Type B pancreatic cell (in vitro differentiated cells): ENCODE measurements at places on chromosomes 2 and 18. TPM values are rescaled to one million over a fixed set of nuclear protein-coding genes. Genes with fewer than 3 reads are reported as not detected.

- H3K4me1 ChIP-seq, result peaks cover 5% of the 10 kb centered on the region
- H3K27me3 ChIP-seq, result no peaks in the 10 kb centered on the region
These were observed 46.2 kb downstream of the E2F6 start for GRCh38 chr2:11419781-11420180.

DNA sequence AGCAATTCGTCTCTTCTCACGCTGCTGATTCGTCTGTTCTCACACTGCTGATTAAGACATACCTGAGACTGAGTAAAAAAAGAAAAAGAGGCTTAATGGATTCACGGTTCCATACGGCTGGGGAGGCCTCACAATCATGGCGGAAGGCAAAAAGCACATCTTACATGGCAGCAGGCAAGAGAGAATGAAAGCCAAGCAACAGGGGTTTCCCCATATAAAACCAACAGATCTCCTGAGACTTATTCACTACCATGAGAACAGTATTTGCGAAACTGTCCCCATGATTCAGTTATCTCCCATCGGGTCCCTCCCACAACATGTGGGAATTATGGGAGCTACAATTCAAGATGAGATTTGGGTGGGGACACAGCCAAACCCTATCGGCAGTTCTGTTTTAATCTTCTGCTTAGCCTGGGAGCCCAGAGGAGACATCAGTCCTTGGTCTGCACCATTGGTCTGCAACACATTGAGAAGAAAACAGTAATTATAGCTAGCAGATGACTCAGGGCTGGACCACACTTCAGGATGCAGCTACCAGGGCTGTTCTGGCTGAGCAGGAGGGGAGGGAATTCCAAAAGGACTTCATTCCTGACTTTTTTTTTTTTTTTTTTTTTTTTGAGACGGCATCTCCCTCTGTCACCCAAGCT lies 69.4 kb downstream of the CABLES1 start:
- H3K27ac ChIP-seq, result no peak overlapping the region
- H3K27me3 ChIP-seq, result peaks cover 3% of the 10 kb centered on the region
- H3K4me1 ChIP-seq, result peaks cover 20% of the 10 kb centered on the region

Gene LOXHD1
- total RNA-seq, result not detected in 2 replicates

Gene CAMKMT
- total RNA-seq, result 5.3 and 7.7 TPM in 2 replicates

DNA sequence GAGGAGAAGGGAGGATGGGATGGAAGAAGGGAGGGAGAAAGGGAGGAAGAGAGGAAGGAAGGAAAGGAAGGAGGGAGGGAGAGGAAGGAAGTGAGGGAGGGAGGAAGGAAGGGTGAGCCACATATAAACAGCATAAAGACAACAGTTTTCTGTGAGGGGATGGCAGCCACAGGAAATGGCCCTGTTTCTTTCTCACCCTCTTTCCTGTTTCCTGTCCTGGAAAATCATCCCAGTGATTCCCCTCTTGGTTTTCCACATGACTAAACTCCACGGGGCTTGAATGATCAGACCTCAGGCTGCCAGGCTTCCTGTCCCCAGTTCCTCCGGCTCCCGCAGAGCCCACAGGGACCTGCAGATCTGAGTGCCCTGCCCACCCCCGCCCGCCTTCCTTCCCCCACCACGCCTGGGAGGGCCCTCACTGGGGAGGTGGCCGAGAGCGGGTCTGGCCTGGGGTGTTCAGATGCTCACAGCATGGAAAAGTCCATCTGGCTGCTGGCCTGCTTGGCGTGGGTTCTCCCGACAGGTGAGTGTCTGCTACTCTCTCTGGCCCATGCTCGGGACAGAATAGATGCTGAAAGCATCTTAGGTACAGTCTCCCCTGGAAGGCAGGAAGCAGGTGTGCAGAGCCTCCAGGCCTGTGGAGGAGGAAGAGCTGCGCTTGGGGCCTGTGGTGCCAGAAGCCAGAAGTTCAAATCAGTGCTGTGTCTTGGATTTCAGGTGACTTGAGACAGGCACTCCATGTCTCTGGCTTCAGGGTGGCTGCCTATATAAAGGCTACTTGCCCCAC lies at the start of gene SIGLEC15:
Gene SIGLEC15, plus strand, starts transcription at position 418 of the 787 bp plus-strand sequence. Its CDS starts 54 bp downstream, at position 472.
- H3K27me3 ChIP-seq, result no peaks in the 10 kb centered on the region
- no peak within 1 kb of the TSS for H3K4me3 ChIP-seq

Gene XDH
- total RNA-seq, result 2.5 and 7.7 TPM in 2 replicates

Gene ALK
- 7.7 and 12.3 TPM in 2 replicates for total RNA-seq

Gene DARS1
- 46.0 and 58.4 TPM in 2 replicates for total RNA-seq

Gene PRKAG3
- total RNA-seq, result not detected in 2 replicates

Gene PROC
- total RNA-seq, result 8.9 and 18.7 TPM in 2 replicates

Gene CCDC150
- total RNA-seq, result 9.2 and 32.5 TPM in 2 replicates

DNA sequence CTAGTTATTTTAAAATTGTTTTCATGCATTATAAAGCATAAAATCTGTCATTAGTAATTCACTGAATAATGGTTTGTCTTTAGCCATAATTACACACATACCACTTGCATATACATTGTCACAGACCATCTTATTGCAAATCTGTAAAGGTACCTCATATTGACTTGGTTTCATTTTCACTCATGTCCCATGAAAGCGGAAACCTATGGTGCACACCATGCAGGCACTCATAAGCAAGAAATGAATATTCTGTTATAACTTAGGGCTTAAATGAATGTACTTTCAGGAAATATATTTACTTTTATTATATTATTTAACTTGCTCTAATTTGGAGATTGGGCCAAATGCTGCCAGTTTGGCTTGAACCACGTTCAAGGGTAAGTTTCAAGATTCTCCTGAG lies 29.2 kb upstream of the STK17B start:
- no peak for DNase-seq
- H3K27me3 ChIP-seq, result no peaks in the 10 kb centered on the region
- no peak overlapping the region for H3K4me3 ChIP-seq

- no peak overlapping the region for H3K4me3 ChIP-seq
- H3K27ac ChIP-seq, result no peak overlapping the region
- no peaks in the 10 kb centered on the region for H3K4me1 ChIP-seq
- peaks cover 3% of the 10 kb centered on the region for H3K27me3 ChIP-seq
These were observed 22.8 kb upstream of the LYPD1 start for GRCh38 chr2:132692816-132693215.

Gene FBXO41
- total RNA-seq, result 5.2 and 5.5 TPM in 2 replicates

DNA sequence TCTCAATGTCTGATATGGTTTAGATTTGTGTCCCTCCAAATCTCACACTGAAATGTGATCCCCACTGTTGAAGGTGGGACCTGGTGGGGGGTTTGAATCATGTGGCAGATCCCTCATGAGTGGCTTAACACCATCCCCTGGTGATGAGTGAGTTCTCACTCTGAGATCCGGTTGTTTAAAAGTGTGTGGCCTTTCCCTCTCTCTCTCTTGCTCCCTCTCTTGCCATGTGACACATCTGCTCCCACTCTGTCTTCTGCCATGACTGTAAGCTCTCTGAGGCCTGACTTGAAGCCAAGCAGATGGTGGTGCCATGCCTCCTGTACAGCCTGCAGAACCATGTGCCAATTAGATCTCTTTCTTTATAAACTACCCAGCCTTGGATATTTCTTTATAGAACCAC lies 108.8 kb downstream of the RBMS1 start:
- no peak for DNase-seq
- no peaks in the 10 kb centered on the region for H3K27me3 ChIP-seq
- no peak overlapping the region for H3K27ac ChIP-seq
- peaks cover under 1% of the 10 kb centered on the region for H3K36me3 ChIP-seq

DNA sequence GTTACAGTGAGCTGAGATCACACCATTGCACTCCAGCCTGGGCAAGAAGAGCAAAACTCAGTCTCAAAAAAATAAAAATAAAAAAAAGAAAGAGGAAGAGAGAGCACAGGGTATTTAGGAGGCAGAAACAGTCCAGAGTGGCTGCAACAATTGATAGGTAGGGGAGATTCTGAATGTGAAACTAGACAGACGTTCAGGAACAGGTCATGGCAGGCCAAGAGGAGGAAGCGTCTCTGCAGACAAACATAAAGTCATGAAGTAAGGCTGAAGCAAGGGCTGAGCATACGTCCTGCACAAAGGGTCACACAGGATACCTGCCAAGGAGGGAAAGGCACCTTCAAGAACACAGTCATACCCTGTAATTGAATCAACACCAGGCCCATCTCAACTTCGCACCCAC lies 64.1 kb upstream of the ZNF532 start:
- H3K27ac ChIP-seq, result peak overlapping the region; percentile 41
- H3K4me1 ChIP-seq, result peaks cover 13% of the 10 kb centered on the region
- DNase-seq, result no peak
- H3K27me3 ChIP-seq, result no peaks in the 10 kb centered on the region
- no peak overlapping the region for H3K4me3 ChIP-seq

Gene ALPP
- total RNA-seq, result 0.27 and 1.5 TPM in 2 replicates

Gene IL36A
- not detected in 2 replicates for total RNA-seq

DNA sequence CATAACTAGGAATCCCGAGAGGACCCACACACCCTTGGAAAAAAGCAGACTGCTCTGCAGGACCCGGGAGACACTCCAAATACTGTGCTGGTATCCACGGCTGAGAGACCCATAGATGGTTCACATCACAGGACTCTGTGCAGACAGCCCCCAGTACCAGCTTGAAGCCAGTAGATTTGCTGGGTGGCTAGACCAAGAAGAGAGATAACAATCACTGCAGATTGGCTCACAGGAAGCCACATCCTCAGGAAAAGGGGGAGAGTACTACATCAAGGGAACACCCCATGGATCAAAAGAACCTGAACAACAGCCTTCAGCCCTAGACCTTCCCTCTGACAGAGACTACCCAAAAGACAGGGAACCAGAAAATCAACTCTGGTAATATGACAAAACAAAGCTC lies 223.8 kb upstream of the LRATD1 start:
- no peak for DNase-seq
- H3K4me1 ChIP-seq, result no peaks in the 10 kb centered on the region
- no peaks in the 10 kb centered on the region for H3K27me3 ChIP-seq
- H3K36me3 ChIP-seq, result no peaks in the 10 kb centered on the region
- no peak overlapping the region for H3K27ac ChIP-seq

- DNase-seq, result peak; percentile 66
- H3K27ac ChIP-seq, result peak overlapping the region; percentile 54
- no peaks in the 10 kb centered on the region for H3K36me3 ChIP-seq
- peak overlapping the region; percentile 18 for H3K4me3 ChIP-seq
- no peaks in the 10 kb centered on the region for H3K27me3 ChIP-seq
These were observed 125.7 kb downstream of the HDAC4 start for GRCh38 chr2:239275044-239275685.

Gene ANKRD30B
- not detected in 2 replicates for total RNA-seq

Gene RBMS1
- 73.7 and 94.0 TPM in 2 replicates for total RNA-seq

DNA sequence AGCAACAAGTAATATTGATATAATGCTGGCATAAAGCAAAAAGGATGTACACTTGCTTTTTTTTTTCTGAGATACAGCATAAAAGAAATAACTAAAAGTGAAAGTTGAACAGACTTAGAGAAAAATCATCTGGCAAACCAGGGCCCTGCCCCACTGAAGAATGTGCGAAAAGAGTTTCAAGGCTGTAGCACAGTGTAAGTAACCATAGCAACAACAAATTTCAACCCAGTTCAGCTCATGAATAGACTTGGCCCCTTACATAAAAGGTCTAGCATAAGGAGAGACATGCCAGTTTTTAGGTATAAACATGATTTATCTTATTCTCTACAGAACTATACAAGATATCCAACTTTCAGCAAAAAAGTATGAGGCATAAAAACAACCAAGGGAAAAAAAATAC lies 113.7 kb upstream of the GYPC start:
- no peak overlapping the region for H3K4me3 ChIP-seq
- H3K27me3 ChIP-seq, result peaks cover 3% of the 10 kb centered on the region
- H3K27ac ChIP-seq, result no peak overlapping the region
- no peak for DNase-seq

- DNase-seq, result no peak
- H3K4me1 ChIP-seq, result peaks cover 14% of the 10 kb centered on the region
- H3K27ac ChIP-seq, result peak overlapping the region; percentile 30
- peaks cover 23% of the 10 kb centered on the region for H3K36me3 ChIP-seq
- no peaks in the 10 kb centered on the region for H3K27me3 ChIP-seq
These were observed 190.4 kb downstream of the FMNL2 start for GRCh38 chr2:152525277-152525838.

- H3K4me3 ChIP-seq, result no peak overlapping the region
- no peaks in the 10 kb centered on the region for H3K36me3 ChIP-seq
- no peaks in the 10 kb centered on the region for H3K4me1 ChIP-seq
- no peak for DNase-seq
- no peaks in the 10 kb centered on the region for H3K27me3 ChIP-seq
These were observed 316.8 kb upstream of the KCNH7 start for GRCh38 chr2:163155279-163155883.

DNA sequence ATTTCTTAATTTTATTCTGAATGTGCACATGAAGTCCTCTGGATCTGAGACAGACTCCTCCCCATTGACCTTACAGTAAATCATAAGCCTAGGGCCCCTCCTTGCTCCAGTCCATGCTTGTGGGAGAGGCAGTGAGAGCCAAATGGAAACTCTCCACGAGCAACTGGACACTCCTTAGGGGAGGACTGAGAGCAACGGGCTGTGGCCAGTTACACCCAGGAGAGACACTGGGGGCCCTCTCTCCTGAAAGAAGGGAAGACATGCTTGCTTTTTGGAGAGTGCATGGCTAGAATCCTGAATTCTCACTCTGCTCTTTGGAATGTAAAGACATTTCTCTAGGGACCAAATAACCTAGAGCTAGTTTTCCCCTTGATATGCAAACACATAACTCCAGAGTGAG lies 49.0 kb upstream of the BIN1 start:
- H3K4me3 ChIP-seq, result no peak overlapping the region
- H3K27me3 ChIP-seq, result no peaks in the 10 kb centered on the region
- peak; percentile 40 for DNase-seq
- peaks cover 21% of the 10 kb centered on the region for H3K4me1 ChIP-seq
- no peak overlapping the region for H3K27ac ChIP-seq
- no peaks in the 10 kb centered on the region for H3K36me3 ChIP-seq

DNA sequence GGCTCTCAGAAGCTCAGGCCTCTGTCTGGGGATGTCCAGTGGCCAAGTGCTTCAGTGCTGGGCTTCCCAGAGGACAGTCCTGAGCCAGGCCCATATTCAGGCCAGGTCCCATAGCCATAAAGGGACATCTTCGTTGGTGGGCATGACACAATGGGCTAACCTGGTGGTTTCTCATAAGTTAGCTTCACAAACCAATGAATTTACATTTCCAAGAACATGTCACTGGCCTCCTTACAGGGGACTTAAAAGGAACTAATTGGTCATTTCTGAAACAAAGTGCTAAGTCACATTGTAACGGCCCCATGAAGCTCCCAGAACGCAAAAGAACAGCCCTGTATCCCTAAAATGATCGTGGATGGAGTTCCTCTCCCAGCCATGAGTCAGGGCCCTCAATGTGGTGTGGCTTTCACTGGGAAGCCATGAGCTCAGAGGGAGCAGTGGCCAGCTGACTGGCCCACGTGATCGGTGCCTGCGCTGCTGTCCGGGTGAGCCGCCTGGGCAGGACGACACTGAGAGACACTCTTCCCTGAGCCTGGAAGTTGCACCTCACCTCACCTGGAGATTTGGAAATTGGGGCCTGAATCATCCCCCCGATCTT lies 163.7 kb upstream of the APCDD1 start:
- peaks cover 7% of the 10 kb centered on the region for H3K36me3 ChIP-seq
- no peak overlapping the region for H3K4me3 ChIP-seq
- no peak for DNase-seq
- peaks cover 22% of the 10 kb centered on the region for H3K4me1 ChIP-seq
- peak overlapping the region; percentile 11 for H3K27ac ChIP-seq

Gene FIGLA
- total RNA-seq, result not detected in 2 replicates
